ENCODE measurements at places on chromosomes 5 and 9.

DNA sequence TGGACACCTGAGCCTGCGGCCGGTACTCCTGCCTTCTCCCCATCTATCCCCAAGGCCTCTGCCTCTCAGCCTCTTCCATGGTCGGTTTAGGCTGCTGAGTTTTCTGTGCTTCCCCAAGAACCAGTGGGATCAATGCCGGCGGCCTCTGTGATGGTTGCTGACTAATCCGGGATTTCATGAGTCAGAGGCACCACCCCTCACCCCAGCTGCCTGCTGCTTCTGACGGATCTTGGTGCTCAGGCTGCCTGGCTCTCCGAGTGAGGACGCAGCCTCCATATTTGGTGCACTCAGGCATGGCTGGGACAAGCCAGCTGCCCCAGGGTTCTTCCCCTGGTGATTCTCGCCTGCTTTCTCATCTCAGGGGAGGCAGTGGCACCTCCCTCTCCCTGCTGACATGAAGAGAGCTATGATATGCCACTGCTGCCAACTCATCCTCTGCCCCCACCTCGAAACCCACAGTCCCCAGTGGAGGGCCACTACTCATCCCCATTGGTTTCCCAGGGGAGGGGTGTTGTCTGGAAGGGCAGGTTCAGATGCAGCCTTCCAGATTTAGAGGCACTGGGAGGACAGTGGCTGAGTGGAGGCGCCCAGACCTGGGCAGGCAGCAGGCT lies 3.3 kb upstream of the MAN1B1 start:
- no peak for DNase-seq

DNA sequence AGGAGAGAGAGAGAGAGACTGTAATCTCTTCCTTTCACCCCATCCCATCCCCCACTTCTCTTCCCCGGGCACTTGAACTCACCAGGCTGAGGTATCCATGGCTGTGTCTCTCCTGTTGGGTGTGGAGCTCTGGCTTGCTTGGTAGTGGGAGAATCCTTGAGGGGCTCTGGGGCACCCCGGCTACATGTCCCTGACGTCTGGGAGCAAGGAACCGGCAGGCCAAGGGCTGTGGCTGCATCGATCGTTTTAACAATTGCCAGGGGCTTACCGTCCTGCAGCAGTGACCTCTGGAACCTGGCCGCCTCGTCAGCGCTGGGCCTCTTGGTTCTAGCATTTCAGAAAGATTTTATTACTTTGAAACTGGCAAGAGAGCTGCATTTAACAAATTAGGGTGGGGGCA lies 30.0 kb downstream of the FGF18 start:
- DNase-seq, result no peak

GRCh38 chr5:87394411-87395165 lies 18.1 kb downstream of the CCNH start:
- no peak for DNase-seq

DNA sequence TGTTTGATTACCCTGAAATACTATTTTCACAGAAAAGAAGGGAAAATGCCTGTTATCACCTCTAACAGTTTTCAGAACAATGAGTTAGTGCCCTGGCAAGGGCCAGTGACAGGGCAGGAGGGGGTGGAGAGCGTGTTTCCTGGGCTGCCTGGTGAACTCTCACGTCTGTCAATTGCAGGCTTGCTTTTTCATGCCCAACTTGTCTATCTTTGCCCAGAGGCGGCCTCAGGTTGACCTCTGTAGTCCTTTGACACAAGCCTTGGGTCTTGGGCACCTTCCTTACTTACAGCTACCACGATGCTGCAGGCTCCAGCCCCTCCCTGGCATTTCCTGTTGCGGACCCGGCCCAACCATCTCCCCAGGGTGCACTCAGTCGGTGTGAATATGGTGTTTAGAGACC lies 2.2 kb upstream of the CEL start:
- DNase-seq, result no peak

DNA sequence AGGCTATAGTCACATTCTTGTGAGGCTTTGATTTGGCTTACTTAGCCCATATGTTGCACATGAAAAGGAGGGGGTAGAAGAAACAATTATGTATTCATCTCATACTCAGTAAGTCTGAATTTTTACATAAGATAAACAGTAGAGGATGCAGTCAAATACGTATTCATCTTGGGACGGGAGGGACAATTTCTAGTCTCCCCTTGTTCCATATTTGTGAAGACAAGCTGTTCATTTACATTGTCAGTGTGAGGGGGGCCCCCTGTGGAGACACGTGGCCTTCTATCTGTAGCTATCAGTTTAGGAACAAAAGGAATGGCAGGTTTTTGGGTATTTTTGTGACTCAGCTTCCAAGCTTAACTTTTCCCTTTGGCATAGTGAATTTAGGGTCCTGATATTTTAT lies 49.2 kb upstream of the PPP1R2B start:
- no peak for DNase-seq

DNA sequence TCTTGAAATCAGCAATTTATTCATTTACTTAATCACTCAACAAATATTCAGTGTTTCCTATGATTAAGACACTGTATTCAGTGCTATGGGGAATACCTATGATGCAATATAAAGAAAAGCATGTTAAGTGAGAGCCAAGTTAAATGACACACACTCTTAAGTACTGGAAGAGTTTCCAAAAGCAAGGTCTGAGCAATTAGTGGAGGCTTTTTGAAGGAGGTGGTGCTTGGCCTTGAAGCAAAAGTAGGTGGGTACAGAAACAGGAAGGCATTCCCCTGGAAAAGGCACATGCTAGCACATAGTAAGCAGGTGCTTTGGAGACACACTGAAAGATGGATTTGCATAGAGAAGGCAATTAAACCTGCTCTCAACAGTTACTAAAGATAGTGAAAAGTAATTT lies 4.0 kb downstream of the TSLP start:
- no peak for DNase-seq

- no peak for DNase-seq
Measured at GRCh38 chr5:28807195-28807729, 1768.9 kb upstream of the CDH9 start.

GRCh38 chr9:133374612-133375115 lies 1.2 kb downstream of the SURF4 start:
- DNase-seq, result no peak

- DNase-seq, result no peak
Measured at GRCh38 chr5:147240266-147240985, 5.6 kb downstream of the STK32A start.

GRCh38 chr5:80541392-80541791 lies 28.7 kb downstream of the ANKRD34B start:
- DNase-seq, result no peak

- DNase-seq, result no peak
Measured at GRCh38 chr9:87471746-87472145, 25.9 kb upstream of the DAPK1 start.

DNA sequence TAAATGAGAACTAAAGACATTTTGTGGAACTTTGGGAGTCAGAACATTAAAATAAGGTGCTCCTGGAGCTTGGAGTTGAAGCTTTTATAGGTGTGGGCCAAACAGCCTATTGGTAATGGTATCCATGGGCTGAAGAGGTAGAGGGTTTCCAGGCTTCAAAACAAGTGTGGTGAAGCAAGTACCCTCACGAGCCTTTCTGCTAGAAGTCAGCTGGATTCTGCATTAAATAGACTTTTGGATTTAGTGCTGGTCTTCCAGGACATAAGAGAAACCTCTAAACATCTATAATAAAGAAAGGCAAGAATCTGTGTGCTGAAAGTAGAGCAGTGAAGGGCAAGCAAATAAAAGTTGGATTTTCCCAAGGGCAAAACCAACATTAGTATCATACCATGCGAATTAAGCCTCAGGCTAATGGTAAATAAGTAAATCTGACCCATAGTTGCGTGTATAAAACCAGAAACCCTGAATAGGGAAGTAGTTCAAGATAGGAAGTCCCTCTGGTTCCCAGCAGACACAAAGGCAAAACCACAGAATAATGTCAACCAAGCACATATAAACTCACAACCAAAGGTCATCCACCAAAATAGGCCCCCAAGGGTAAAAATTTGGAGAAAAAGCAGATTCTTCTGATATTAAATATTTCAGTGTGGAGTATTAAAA lies 306.3 kb downstream of the TLE4 start:
- no peak for DNase-seq

GRCh38 chr5:104815212-104815611 lies 1252.6 kb upstream of the NUDT12 start:
- DNase-seq, result no peak

GRCh38 chr5:119470105-119470763 lies 17.9 kb downstream of the HSD17B4 start:
- DNase-seq, result no peak

DNA sequence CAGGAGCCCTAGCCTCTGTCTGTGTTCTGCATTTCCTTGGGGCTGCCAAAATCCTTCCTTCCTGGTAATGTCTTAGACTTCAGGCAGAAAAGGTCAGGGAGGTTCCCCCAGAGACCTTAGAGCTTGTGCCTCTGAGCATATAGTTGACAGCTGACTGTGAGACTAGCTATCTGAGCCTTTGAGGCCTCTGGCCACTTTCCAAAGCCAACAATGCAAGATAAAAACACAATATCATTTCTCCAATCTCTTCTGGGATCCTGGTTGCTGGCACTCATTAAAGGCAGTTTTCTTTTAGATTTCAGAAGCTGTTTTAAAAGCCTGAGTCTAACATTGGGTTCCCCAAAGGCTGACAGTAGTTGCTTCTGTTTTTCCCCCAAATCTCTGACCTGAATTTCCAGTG lies 13.2 kb upstream of the GLRA1 start:
- DNase-seq, result no peak

GRCh38 chr5:43412156-43412555 lies at the start of gene CCL28:
TSS of gene CCL28 (minus strand) at chr5:43412391. CDS start at chr5:43412316, 75 bp downstream.
- DNase-seq, result no peak

DNA sequence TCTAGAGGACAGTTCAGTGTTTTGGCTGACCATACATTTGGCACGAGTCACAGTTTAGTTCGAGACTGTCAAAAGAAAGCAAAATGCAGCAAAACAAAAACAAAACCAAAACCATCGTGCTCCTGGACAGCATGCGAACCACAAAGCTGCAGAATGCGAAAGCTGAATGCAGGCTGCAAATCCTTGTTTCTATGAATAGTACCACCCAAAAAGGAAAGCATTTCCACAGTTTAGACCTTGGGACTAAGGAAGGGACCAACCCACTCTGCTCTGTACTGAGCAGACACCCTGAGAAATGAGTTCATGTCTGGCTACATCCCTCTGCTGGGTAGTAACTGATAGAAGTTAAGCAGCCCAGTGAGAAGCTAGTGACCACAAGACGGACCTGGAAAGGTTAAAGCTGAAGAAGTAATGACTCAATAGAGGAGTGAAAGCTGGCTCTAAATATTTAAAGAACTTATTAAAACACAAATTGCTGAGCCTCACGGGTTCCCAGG lies 3.9 kb downstream of the GCNT4 start:
- no peak for DNase-seq

DNA sequence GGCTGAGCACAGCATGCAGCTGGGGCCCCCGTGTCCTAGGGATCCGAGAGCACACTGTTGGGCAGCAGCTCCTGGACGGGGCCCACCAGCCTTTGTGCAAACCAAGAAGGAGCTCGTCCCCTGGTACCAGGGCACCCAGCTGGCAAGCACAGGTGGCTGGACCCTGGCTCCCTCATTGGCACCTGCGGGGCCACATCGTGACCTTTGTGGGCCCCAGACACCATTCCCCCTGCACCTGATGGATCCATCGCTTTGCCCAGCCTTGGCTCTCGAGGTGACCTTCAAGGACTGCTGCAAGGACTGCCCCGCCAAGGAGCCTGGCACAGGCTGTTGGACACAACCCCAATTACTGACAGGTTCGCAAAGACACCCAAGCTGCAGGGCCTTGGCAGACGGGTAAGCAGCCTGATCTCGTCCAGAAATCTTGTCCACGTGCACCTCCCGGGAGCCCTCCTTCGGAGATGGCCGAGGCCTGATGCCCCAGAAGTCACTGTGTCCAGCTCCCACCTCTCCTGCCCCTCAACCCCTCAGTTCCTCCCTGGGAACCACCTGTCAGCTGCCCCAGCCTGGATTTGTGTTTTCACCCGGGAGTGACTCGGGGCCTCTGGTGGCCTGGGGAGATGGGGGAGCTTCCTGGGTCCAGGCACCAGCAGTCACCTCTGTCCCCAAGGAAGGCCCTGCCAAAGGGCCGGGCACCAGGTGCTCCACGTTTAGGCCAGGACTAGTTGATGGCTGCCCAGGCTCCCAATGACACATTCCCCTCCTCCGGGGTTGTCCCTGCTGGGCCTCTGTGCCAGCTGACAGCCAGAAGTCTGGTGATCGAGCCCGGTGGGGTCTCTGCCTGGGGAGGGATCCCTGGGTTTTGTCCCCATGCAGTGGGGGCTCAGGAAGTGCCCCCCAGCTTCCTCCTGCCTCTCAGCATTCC lies 137.1 kb upstream of the PPP1R26 start:
- DNase-seq, result no peak

DNA sequence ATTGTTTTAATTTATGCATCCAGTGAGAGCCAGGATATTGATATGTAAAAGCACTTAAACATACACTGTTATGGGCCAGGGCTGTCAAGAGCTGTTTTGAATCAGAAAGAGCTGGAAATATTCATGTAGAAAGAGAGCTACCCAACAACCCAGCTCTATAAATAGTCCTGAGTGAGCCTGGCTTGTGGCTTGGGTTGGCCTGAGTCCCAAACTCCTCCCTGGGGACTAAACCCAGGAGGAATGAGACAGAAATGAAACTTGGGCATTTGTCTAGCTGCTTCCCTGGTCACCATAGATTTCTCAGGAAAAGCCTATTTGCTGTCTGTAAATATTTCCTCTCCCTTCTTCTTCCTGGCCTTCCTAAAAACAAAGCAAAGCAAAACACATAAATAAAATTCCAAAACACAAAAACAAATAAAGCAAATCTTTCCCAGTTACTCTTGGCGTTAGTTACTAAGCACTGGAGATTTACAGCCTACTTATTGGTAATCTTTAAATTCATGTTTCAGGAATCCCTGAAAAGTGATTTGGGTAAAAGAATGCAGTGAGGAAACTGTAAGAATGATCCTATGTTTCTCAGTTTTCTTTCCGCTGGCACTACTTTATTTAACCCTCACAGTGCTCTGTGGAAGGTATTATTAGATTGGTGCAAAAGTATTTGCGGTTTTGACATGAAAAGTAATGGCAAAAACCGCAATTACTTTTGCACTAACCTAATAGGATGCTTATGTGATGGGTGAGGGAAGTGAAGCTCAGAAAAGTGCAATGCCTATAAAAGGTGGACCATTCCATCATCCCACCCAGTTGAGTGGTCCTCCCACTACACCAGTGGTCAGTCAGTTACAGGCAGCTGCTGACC lies 111.8 kb downstream of the CARTPT start:
- DNase-seq, result no peak

GRCh38 chr5:74402553-74402952 lies 238.0 kb downstream of the ENC1 start:
- DNase-seq, result no peak

- no peak for DNase-seq
Measured at GRCh38 chr5:39185761-39186160, 33.6 kb downstream of the FYB1 start.

DNA sequence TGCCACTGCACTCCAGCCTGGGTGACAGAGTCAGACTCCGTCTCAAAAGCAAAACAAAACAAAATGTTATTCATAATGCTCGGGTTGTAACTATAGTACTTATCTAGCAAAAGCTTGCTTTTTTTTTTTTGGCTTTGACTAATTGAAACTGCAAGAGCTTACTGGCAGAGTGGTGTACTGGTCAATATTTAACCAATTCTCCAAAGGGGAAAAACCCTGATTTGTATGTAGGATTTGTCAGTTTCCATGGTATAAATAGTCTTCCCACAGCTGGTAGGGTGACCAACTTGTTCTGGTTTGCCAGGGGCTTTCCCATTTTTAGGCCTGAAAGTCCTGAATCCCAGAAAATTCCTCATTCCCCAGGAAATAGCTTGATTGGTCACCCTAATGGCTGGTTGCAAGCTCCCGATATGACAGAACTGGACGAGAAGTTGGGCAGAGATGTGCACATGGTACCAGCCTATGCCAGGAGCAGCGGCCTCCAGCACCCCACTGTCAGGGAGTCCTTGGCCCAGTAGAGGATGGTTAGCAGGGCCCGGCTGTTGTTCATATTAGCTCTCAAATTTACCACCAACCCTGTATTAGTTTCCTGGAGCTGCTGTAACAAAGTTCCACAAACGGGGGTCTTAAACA lies 58.0 kb downstream of the FXN start:
- DNase-seq, result no peak
